Left lobe of liver (tissue), 2 donors: ENCODE measurements at places on chromosomes 3 and 15.

DNA sequence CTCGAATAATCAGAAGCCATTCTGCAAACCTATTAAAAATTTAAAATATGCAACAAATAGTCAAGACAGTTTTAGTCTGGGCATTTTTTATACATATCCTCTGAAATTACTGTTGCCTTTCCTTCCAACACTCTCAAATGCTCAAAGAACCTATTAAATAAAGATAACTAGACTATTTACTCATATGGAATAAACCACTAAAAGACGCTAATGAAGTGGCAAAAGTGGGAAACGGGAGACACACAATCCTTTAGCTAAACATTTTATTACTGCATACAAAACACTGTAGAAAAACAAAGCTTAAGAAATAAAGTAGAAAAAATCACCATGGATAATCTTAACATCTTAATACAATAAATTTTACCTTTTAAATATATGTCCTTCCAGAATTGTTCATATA is 75.4 kb downstream of the HERC1 start:
- DNase-seq = no peak

- no peak for DNase-seq
These were observed 19.1 kb downstream of the UBE2E1 start for GRCh38 chr3:23824699-23825444.

DNA sequence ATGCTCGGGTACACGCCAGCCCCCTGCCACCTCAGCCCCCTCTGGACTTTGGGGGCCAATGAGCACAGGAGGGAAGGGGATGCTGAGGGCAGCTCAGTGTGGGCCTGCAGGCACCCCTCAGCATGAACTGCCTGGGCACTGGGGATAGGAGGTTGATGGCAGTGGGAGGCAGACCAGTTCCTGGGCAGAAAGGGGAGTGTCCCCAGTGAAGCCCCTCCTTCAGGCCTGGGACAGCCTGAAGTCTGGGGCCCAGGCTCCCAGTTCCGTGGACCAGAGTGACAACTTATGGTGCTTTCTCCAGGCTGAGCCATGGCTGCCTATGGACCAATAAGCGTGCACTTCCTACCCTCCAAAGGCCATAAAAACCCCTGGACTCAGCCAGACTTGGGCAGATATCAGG is 63.3 kb upstream of the IMPG2 start:
- DNase-seq = no peak

GRCh38 chr3:100653604-100654294 is 44.3 kb downstream of the ADGRG7 start:
- no peak for DNase-seq

GRCh38 chr3:47421741-47422649 is 41.2 kb downstream of the PTPN23 start:
- DNase-seq = peak; percentile 93

DNA sequence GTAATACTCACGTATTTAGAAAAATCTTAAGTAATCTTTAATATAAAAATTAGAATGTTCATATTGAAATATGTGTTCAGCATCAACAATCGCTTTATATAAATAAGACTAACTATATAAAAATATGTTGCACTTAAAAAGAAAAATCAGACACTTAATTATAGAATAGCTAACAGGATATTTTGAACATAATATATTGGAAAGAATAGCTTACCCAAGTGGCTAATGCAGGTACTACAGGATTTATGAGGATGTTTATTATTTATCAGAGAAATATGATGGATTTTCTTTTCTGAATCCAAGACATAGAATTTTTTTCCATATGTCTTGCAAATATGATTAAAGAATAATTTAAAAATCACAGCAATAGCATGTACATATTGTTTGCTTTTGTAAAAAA is 567.9 kb upstream of the GBE1 start:
- no peak for DNase-seq

- no peak for DNase-seq
These were observed 237.8 kb upstream of the PEX5L start for GRCh38 chr3:180274536-180274935.

GRCh38 chr15:98562331-98562937 is 85.9 kb upstream of the IGF1R start:
- no peak for DNase-seq

DNA sequence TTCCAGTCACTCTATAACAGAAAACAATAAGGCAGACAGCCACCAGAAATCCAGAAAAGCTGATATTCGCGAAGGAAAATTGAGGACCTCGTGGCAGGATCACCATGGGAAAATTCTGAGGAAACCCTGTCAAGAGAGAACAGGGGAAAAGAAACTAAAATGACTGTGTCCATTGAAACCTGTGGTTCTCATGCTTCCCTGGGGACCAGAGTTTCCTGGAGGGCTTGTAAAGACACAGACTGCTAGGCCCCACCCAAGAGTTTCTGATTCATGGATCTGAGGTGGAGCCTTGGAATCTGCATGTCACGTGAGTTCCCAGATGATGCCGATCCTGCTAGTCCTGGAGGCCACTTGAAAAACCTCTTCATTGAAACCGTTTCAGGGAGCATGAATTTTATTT is 420.5 kb downstream of the EPHB1 start:
- no peak for DNase-seq

GRCh38 chr3:121975702-121976302 is 46.2 kb downstream of the ILDR1 start:
- no peak for DNase-seq

DNA sequence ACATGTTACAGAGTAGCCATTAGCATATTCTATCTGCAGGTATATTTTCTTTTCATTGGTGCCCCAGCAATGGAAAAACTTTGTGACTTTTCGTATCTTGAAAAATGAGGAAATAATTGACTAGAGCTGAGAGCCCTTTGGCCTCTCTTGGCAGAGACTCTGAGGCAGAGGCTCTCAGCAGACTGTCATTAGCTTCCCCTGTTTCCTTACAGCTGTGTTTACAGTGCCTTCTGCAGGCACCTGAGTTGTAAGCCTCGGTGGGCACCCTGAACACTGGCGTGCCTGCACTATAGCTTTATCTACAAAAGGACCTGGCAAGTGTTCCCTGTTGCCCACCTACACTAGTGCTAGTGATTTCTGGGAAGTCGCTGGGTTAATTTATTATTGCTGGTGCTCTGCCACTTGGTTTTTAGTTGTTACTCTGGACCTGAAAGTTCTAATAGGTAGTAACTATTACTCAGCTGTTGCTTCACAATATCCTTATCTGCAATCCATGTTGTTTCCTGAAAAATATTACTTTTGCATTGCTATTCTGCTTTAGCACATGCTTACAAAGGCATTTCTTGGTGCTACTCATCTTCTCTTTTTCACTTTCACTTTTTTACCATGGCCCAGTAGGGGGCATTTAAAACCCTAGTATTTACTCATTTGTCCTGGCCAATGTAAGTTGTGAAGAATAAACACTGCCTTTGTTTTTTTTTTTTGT is 7.8 kb upstream of the GPR171 start:
- peak; percentile 68 for DNase-seq

- no peak for DNase-seq
These were observed 68.4 kb downstream of the MGLL start for GRCh38 chr3:127753898-127754410.

DNA sequence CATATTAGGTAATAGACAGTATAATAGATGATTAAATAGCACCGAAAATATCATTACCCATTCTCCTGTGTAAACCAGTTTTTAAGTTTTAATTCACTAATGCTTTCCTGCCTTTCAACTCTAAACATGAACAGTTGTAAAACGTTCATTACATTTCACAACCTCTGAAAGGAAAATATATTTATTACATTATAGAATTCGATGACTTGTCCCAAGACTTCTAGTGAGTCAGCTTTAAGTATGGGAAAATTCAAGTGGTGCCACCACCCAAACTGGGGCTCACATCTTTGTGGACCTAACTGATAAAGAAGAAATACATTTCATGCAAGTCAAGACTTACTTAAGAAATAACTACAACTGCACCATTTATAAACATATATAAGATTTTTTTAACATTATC is 2.0 kb downstream of the TRIM59 start:
- no peak for DNase-seq

DNA sequence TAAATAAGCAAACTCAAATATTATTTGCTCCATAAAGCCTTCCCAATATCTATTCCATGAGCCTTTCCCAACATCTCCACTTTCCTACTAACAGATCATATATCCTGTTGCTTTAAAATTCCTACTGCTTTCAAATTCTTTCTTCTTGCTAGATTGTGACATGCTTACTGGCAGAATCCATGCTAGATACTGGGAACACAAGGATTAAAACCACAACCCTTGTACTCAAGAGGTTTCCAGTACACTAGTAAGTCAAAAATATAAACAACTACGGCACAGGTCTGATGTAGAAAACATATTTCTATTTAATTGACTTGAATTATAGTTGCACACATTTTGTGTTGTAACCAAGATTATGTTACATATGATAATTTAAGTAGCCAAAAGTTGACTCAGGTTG is 275.0 kb downstream of the ZBTB20 start:
- DNase-seq = no peak

GRCh38 chr3:87196879-87197278 is 30.2 kb upstream of the CHMP2B start:
- DNase-seq = no peak

DNA sequence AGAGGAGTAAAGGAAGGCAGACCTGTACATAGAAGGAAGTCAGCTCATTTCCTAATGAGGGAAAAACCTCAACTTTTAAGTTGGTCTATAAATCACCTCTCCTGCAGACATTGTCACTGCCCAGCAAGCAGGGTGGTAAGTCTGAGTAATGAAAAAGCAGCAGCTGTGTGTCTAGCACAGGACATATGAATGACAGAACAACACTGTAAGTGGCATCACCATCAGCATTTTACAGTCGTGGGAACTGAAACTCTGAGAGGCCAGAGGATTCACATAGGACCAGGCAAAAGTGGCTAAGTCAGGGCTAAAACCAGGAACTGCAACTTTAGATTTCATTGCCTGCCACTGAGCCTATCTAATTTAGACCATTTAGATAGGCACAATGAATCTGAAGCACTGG is 235.6 kb downstream of the CLSTN2 start:
- no peak for DNase-seq

DNA sequence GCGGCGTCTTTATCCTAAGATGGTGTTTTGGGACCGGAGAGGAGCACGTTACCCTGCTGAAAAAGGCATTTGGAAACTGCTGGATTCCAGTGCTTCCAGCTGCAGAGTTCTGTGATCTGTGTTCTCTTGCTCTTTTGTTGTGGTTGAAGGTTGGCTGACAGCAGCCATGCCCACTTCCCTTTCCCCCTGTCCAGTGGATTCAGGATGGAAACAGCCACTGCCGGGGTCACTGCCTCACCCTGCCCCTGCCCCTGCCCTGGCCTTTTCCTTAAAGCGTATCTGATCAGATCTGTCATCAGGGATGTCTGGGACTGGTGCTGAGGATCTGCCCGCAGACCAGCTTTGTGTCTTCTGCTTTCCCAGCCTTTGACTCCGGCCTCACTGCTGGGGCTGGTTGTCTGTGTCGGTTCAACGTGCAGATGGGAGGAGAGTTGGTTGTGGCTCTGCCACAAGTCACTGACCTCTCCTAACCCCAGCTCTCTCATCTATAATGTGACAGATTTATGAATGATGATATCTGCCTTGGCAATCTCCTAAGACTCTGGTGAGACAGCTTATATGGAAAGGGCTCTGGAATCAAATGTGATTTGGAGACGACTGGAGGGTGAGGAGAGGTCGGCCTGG is 219.4 kb upstream of the BHLHE40 start:
- DNase-seq = no peak

DNA sequence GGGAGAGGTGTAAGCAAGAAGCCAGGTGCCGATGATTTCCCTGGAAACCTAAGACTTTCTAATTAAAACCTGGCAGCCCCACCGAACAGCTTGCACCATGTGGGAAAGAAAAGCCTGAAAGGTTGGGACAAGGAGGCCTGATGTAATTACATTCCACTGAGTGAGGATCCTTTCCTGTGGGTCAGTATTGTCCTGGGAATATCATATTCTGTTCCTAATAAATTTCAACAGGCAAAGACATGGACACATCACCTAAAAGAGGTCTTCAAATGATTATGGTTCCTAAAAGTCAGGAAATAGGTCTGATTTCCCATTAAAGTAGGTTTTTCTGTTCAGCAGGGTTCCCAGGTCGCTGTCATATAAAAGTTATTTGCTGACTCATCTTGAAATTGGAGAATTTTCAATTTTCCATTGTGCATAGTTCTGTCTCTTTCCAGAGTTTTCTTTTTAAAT is 58.5 kb downstream of the DUT start:
- DNase-seq = no peak

- DNase-seq = peak; percentile 23
These were observed 4.4 kb downstream of the TMEM43 start for GRCh38 chr3:14129296-14129695.

DNA sequence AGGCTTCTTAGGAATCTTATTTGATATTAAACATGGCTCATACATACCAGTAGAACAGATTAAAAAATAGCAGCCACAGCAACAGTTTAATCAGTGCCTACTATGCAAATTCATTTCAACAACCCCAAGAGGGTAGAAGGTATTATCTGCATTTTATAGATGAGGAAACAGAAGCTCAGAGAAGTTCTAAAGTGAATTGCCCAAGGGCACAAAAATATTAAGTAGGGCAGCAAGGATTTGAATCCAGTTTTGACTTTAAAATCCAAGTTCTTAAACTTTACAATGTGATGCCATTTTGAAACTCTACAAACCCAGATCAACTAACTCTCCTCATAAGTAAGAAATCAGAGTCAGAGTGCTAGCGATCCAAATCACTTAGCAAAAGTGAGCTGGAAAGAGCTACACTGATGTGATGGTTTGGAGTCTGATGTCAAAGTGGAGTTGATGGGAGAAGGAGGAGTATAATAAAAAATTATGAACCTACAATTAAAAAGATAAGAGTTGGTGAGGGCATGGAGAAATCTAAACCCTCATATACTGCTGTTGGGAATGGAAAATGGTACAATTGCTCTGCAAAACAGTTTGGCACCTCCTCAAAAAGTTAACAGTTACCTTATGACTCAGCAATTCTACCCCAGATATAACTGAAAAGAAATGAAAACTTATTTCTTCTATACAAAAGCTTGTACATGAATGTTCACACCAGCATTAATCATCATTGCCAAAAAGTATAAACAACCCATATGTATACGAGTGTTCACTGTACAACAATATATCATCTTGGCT is 51.0 kb upstream of the PLXND1 start:
- DNase-seq = no peak

- DNase-seq = no peak
These were observed 33.8 kb downstream of the TIGIT start for GRCh38 chr3:114327665-114328064.

DNA sequence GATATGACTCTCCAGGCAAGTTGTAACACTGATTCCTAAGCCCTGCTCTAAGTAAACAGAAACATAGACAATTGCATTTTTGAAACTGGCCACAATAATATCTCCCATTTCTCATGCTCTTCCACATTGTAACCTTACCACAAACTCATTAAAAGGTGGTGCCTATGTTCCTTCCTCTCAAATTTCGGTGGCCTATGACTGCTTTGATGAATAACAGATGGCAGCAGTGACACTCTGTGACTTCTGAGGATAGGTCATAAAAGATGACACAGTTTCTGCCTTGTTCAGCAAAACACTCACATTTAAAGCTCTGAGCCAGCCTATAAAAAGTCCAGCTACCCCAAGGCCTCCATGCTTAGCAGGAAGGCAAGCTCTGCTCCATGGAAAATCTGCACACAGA is 195.2 kb downstream of the EFHB start:
- DNase-seq = no peak

- DNase-seq = no peak
These were observed 170.9 kb downstream of the UNC13C start for GRCh38 chr15:54149115-54149531.

GRCh38 chr3:102057781-102058421 is 208.6 kb downstream of the NFKBIZ start:
- DNase-seq = no peak

- peak; percentile 69 for DNase-seq
These were observed 32.4 kb downstream of the CDAN1 start for GRCh38 chr15:42704492-42704926.
